ENCODE measurements at places on chromosomes 4 and X.

GRCh38 chr4:171639540-171639939, 173.7 kb upstream of the GALNTL6 start:
- no peak for DNase-seq

DNA sequence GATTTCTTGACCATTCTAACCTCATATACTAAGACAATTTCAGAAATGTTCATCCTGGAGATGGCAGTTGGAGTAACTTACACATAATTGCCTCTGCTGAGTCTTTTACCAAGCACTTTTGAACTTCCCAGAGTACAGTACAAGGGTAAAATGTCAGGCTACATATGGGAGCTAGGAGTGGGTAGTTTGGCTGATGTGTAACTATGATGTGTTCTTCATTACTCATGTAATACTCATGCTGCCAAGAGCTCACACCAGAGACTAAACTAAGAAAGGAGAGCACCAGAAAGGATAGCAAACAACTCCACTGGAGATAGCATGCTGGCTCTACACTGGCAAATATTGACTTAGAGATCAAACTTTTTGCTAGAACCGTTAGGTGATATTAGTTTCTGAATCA, 194.0 kb downstream of the PDGFRA start:
- no peak for DNase-seq

- no peak for DNase-seq
These were observed 179.9 kb downstream of the GABRG1 start for GRCh38 chr4:45944000-45944399.

DNA sequence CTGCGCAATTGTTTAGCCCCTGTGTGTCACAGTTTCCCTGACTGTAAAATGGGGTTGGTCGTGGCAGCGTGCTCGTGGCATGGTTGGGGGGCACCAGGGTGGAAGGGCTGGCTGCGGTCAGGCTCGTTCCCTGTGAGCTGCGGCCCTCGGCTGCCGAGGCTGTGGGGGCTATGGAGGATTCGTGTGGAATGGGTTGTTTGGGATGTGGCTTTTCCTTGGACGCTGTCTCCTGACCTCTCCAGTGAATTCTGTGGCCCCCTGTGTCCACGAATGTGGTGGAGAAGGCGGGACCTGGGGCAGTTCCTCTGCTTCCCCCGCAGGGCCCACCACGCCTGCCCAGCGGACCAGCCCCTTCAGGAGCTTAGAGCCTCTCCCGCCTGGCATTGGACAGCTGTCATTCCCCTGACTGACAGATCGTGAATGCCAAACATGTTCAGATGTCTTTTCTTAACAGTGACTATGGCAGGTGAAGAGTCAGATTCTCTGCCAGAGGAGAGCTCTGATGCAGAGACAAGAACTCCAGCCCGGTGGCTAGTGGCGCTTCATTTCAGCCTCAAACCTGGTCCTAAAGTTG, 17.2 kb upstream of the HGFAC start:
- DNase-seq: no peak

- DNase-seq: no peak
These were observed 4.7 kb downstream of the XG start for GRCh38 chrX:2756548-2756947.

GRCh38 chrX:104420907-104421306, 145.1 kb upstream of the IL1RAPL2 start:
- no peak for DNase-seq

DNA sequence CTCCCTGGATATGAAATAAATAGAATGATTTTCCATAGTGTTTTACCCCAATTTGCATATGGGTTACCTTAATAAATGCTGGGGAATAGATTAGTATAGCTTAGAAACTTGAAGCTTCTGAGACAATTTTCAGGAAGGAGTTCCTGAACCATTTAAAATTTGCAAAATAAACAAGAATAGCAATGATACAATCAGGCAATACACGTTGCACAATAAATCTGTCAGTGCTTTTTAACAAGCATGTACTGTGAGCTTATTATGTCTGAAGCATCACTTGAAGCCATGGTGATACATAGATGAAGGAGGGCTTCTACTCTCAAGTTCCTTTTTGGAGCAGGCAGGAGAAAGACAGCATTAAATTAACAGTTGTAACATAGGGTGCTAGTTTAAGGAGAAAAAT, 84.2 kb upstream of the WDFY3 start:
- no peak for DNase-seq

DNA sequence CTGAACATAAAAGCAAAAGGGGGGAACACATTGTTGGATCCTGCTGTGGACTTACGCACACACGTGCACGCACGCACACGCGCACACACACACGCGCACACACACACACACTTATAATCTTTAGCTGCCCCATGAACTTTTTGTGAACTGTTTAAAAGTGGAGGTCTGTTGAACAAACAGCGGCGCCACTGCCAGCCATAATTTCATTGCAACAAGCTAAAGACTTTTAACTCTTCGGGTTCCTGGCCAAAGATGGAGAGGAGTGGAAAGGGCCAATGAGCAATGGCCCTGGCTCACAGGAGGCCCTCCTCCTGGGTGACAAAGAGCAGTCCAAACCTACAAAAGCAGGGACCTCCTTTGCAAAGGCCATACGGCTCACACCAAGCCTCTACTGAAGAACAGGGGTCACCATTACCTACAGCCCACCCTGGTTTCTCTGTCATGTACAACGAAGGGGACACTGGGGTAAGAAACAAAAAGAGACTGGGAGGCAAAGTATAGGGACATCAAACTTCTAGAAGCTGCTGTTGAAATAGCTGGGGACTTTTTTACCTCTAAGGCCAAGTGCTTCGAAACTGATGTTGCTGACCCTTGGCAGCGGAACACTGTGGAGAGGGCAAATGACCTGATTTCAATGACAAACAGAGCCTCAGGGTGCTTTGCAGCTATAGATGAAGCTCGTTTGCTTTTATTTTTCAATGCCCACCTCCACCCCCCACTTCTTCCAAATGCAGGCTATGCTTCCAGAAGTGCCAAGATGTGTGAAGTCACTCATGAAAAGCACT, 16.7 kb downstream of the BCOR start:
- DNase-seq: no peak

GRCh38 chr4:125681240-125681639, 366.5 kb downstream of the FAT4 start:
- DNase-seq: no peak

DNA sequence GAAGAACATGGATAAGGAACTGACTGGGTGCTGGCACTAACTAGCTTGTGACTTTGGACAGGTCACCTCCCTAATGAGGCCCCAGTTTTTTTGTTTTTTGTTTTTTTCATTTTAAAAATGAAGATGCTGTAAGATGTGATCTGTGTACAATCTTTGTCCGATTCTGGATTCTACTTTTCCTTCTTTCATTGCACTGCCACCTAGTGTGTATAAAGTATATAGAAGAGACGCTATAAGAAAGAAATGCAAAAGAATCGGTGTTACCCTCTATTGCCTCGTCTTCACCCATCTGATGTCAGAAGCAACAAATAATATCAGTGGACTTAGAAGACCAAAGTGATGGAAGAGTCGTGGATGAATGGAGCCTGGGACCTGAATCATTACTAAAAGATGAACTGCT, 58.6 kb upstream of the P2RY10 start:
- DNase-seq: no peak

GRCh38 chrX:133726211-133726630, 259.2 kb downstream of the GPC3 start:
- no peak for DNase-seq

DNA sequence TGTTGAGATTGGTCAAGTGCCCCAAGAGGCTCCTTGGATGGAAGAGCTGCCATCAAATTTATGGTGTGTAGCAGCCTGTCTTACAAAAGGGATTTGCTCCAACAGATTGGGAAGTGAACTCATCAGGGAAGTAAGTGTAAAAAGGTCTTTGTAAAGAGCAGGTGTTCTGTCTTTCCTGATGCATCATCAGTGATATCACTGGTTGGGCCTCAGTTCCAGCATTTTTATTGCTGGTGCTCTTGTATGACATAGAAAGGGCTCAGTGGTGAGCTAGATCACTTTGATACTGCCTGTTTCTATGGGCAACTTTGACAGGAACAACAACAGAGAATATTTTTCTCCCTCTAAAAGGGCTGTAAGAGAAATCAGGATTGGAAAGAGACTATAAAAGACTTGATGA, 8.7 kb upstream of the GABRE start:
- DNase-seq: no peak

- peak; percentile 61 for DNase-seq
These were observed 85.0 kb upstream of the TENT5D start for GRCh38 chrX:80335062-80335830.

DNA sequence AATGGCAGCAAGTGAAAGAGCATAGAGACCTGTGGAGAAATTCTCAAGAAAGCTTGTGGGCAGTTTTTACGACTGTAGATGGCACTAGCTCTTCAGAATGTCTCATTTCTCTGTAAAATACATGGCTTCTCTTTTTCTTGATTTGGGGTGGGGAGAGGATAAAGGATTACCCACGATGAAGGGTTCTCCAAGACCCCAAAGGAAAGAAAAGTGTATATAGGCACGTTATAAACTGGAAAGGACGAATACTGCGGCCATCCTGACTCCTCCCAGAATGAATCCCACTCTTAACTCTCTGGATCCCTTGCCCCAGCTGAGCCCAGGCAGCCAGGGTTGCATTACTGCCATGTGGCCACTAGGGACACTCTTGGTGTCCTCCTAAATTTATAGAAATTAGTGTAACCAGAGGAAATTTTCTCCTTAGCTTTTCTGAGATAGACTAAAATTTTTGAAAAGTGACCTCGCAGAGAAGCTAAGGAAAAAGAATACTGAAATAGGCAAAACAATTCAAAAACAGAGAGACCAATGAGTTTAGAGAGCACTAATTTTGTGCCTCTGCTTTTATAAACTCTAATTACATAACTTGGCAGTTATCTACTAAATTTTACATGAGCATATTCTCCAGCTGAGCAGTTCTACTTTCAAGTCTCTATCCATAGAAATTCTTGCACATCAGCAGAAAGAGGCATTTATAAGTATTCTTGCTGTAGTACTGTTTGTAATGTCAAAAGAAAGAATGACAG, 37.8 kb upstream of the PCDH19 start:
- peak; percentile 29 for DNase-seq

GRCh38 chr4:103076747-103077347, at the start of gene SLC9B2:
Gene SLC9B2, minus strand, starts transcription at chr4:103076761. Its CDS starts 9,211 bp downstream, at chr4:103067550.
- DNase-seq: no peak

- no peak for DNase-seq
These were observed 1609.1 kb downstream of the C4orf33 start for GRCh38 chr4:130705023-130705422.

DNA sequence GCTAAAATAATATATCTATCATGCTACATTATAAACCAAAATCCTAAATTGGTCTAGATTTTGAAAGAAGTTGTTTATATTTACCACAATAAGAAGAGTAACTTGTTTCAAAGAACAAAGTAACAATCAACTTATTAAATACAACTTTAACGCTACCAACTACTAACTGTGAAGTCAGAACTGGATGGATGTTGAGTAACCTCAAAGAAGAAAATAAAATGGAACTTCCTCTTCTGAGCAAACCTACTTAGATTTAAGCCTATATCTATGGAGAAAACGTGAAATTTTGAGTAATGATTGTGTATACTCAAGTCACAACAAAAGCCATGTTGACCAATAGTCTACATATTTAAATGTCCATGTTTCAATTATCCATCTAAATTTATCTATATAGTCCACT, 25.7 kb downstream of the SH3RF1 start:
- DNase-seq: no peak

DNA sequence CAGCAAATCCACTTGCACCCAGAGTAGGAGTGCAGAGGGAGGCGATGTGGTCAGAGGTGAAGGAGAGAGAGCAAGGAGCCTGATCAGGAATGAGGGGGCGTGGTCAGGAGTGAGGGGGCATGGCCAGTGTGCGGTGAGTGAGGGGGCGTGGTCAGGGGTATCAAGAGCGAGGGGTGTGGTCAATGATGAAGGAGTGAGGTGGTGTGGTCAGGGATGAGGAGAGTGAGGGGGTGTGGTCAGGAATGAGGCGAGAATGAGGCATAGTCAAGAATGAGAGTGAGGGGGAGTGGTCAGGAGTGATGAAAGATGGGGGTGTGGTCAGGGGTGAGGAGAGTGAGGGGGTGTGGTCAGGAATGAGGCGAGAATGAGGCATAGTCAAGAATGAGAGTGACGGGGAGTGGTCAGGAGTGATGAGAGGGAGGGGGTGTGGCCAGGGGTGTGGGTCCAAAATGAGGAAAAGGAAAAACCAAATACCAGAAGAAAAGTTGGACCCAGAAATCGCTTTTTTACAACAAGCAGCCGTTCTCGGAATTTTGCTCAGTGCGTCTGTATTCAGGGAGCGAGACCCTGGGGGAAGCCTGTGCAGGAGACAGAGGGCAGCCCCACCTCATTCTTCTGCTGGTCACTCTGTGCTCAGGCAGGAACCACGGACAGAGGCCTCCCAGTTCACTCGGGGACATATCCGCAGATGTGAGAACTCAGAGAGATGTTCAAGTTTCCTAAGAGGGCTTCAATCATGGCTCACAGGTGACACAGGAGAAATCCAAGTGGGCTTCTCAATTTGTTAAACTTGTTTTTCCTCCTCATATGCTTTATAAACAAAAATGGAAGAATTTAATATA, 47.5 kb downstream of the MAGEA1 start:
- peak; percentile 49 for DNase-seq

- DNase-seq: no peak
These were observed 6.8 kb downstream of the NKX6-1 start for GRCh38 chr4:84492290-84492689.

DNA sequence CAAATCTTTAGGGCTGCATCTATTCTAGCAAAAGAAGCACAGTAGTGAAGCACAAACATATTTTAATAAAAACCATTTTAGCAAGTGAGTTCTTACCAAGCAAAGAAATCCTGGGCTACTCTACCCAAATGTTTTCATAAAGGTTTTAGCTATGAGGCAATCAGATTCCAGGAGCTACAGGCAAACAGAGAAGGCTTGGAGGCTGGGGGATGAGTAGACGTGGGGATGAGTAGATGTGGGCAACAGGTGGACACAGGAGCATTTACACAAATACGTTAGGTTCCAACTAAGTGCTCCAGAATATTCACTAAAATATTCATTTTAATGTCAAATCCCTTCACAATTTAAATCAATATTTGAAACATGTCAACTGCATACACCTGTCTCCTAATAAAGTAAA, 34.5 kb downstream of the ATP11C start:
- no peak for DNase-seq

GRCh38 chrX:13005661-13006473, 31.0 kb downstream of the TMSB4X start:
- no peak for DNase-seq

- no peak for DNase-seq
These were observed 473.1 kb upstream of the ATOH1 start for GRCh38 chr4:93355411-93355810.

DNA sequence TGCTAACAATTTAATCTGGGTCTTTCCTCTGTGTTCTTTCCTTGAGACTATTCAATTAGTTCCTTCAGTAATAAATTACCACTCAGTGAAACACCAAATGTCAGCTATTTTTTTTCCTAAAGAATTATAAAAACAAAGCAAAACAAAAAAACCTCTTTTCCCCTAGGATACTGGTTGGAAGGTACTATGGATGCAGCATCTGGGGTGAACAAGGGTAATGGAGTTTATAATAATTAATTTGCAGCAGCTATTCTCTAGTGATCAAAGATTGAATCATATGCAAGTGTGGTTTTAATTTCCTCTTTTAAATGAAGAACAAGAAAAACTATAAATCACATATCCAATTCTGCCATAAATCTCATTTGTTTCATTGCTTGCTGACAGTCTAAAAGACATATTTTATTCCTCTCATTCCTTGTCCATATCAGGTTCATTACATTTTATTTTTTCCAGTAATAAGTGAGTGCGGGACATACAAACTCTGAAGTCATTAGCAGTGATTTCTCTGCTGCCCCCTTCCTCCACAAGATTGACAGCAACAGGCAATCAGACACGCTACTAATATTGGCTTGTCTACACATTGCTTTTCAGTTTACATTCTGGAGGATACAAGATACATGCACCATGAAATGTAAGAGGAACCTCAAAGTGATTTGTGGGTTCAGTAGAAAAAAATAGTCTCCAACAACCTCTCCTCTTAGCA, 1093.4 kb upstream of the SLIT2 start:
- no peak for DNase-seq

Data from psoas muscle (tissue), 8 donors.